ENCODE measurements at places on chromosomes 7 and 10.

DNA sequence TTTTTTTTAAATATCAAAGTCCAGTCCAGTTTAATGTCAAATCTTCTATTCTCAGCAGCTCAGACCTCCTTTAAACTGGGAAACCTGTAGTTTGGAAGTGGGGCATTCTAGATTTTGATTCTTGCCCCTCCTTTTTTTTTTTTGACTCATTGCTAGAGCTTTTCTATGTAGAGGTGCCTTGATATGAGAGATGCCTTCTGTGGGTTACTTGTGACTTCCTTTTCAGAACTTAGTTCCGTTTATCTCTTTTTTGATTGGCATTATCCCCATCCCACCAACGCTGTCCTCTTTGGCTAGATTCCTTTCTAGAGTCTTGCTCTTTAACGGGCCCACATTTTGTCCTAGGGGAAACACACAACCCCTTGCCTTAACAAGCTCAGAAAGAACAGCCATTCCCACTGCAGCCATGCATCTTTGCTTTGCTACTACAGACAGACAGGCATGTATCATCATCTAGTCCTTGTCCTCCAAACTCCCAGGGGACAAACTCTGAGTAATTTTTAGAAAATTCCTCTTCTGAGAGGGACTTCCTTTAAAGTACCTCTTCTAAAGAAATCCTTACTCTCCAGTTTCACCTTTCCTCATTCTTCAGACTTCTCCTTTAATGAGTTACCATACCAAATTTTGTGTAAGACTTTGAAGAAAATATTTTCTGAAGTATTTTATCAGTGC is 153.6 kb downstream of the PHF14 start:
- DNase-seq = no peak

GRCh38 chr10:121527690-121528089 is 70.6 kb downstream of the FGFR2 start:
- DNase-seq = no peak

DNA sequence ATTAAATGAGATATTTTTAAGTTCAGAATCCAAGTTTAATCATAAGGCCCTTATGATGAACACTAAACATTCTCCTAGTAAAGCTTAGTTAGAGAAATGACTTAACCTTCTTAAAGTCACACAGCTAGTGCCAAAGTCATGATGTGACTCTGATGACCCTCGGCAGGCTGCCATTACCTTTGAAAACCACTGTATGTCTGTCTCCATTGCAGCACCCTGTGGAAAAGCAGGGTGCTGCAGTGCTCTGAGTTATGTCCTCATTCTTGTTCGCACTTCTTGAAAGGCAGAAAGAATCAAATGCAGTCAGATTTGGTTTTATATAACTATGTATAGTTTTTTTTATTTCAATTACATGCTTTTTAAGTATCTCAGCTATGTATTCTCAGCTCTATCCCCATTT is 105.0 kb downstream of the PHTF2 start:
- no peak for DNase-seq

- DNase-seq = no peak
Observed at GRCh38 chr7:91109200-91109599, 155.0 kb upstream of the FZD1 start.

- no peak for DNase-seq
Observed at GRCh38 chr10:100008142-100008522, 1.6 kb downstream of the DNMBP start.

All from ecto neural progenitor cell (in vitro differentiated cells).